NCI-H1048 (cell line): ENCODE measurements at places on chromosomes 5 and 9.

DNA sequence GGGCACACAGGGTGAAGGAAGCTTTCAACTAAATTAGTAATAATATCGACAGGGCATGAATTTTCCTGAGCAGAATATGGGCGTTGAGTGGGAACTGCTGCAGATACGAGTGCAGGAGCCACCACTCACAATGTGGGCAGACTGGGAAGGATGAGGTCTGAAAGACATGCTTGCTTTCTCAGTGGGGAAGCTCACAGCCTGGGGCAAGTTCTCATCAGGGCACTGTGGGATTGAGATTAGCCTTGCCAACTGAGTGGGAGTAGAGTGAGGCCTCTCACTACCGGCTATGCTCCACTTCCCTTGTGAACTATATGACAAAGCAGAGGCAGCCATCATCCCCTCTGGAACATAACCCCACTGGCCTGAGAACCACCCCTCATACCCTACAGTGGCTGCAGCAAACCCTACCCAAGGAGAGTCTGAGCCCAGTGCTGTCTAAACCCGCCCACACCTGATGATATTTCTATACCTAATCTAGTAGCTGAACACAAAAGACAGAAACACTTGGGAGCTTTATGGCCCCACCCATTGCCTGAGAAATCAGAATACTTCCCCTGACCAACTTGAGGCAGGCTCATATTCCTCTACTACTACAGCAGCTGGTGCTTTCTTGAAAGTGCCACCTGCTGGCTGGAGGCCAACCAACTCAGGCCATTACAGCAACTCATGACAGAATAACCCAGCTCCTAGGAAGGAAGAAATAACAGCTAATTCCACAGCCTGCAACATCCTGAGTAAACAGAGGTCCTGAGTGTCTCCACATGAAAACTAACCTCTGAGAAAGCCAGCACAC is 173.7 kb upstream of the SPEF2 start:
- no peak for DNase-seq

DNA sequence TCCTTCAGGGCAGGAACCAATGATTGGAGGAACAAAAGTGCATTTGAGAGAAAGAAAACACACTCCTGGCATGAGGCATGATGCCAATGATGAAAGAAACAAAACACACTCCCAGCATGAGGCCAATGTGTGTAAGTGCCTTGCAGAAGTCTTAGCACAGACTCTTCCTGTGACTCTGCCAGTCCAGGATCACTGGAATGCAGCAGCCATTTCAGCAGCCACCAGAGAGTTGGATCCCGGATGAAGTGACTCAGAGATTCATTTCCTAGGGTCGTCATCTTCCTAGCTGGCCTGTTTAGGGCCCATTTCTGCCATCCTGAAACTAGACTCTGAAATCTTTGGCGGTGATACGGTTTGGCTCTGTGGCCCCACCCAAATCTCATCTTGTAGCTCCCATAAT is 212.5 kb downstream of the CFAP90 start:
- DNase-seq: no peak

GRCh38 chr9:82513976-82514735 is 525.6 kb downstream of the SPATA31D1 start:
- DNase-seq: no peak

DNA sequence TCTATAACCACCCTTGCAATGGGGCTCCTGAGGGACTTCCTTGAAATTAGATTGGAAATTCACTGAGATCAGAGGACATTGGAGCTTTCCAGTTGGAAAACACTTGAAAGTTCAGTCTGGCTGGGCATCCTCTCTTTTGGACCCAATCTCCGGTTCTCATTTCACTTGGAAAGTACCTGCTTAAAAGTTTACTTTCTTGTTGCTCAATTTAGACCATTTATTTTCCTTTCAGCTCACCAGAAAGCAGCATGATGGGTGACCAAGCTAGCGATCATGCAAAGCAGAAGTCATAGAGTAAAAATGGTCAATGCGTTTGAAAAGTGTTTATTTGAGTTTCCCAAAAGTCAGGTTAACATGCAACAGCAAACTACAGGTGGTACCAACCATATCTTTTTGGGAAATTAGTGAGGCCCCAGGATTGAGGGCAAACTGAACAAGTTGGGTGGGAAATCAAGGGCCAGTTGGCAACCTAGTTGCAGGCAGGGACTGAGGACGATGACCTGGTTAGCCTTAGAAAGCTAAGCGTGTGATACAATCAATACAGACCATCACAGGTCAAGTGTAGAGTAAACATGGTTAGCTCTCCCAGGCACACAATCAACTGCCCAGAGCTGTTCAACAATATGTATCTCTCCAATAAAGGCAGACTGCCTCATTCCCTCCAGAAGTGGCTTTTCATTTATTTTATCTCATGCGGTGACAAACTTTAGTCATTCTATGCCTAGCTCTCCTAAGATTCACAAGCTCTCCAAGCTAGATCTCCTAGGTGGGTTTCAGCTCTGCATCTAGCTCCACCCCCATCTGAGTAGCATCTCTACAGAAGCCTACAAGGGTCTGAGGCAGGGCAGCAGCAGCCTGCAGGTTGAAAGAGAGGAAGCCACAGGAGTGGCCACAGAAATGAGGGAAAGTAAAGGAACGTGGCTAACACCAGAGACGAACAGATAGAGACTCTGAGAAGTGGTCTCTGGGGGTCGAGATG is 136.9 kb downstream of the UGCG start:
- no peak for DNase-seq

DNA sequence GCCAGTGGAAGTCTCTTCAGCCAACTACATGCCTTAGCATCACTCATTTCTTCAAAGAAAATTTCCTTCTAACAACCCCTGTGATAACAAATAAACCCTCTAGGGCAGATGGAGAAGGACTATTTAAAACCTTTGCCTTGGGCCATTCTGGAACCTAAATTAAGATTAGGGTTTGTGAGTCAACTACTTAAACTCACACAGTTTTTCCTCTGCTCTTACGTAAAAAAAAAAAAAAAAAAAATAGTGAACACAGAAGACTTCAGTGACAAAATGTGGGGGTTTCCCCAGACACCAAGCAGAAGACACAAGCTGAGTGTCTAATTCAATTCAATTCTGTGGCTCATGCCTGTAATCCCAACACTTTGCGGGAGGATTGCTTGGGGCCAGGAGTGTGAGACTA is 65.8 kb upstream of the ERCC6L2 start:
- no peak for DNase-seq

GRCh38 chr9:95213117-95213516 is 104.4 kb downstream of the FANCC start:
- DNase-seq: no peak

GRCh38 chr9:137306850-137307254 is 4.8 kb upstream of the NRARP start:
- no peak for DNase-seq

- no peak for DNase-seq
These were observed 17.1 kb downstream of the OTP start for GRCh38 chr5:77621440-77621839.

- DNase-seq: no peak
These were observed 62.6 kb downstream of the SEMA5A start for GRCh38 chr5:9483243-9483642.

DNA sequence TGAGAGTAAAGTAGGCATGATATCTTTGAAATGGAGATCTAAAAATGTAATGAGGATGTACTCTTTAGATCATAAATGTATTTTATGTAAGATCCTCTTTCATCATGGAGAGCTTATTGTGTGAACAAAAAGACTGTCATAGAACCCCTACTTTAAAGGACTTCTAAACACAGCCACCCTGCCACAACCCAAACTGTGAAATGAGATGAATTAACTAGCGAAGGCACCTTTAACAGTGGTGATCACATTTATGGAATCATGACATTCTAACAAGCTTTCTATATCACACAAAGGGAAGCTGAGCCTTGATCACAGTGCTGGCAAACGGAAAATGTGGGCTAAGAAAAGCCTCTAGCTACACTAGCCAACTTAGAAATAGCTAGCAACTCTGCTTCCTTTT is 1585.2 kb downstream of the EFNA5 start:
- no peak for DNase-seq

DNA sequence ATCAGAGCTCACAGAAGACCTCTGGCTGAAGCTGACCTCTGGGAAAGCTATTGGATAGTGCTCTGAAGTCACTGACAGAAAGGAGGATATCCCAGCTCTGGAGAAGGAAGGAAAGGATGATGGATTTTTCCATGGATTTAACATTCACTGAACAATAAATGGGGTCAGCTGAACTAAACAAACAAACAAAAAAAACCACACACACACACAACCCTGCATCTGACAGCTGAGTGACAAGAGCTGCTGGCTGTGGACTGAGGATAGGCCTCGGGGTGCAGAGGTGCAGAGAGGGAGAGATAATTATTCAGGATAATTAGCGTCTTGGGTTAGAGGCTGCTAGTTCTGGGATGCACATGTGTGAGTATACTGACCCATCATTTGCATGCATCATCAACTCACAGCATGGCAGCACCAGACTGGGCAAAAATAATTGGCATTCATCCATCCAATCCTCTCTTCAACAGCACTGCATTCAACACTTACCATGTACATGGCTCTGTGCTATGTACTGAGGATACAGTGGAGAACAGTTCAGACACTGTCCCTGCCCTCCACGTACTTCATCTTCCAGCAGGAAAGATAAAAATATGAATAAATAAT is 131.4 kb upstream of the TRIM32 start:
- no peak for DNase-seq

DNA sequence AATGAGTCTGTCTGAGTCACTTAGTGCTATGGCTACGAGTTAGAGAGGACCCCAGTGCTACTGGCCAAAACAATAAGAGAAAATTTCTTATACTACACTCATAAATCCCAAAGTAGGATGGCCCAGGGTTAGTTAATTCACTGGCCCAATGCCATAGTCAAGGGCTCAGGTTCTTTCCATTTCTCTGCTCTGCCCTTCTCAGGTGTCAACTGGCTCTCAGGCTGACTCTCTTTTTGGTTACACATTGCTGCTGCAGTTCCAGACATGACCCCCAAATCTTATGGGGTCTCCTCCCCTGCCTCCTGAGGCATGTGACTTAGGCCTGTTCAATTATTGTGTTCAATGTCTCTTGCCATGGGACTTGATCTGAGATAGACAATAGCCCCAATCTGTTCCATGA is 70.4 kb downstream of the ARHGEF37 start:
- no peak for DNase-seq

DNA sequence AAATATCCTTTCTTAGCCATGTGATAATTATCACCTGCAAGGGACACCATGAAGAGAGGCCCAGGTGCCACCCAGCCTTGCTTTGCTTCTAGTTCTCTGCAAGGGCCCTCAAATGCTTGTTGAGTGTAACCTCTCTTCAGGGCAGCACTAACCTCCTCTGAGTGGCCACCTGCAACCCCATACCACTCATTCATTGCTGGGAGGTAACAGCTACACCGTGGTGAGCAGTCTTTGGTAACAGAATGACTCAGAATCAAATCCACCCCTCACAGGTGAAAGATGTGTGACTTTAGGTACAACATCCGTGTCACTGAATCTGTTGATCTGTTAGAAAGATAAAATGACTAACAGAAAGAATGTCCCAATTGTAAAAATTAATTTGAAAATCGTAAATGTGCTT is 365.1 kb upstream of the TRPC7 start:
- no peak for DNase-seq
